ENCODE measurements at places on chromosomes 3 and 15.

- no peak for DNase-seq
Measured at GRCh38 chr15:67735896-67736295, 89.4 kb upstream of the SKOR1 start.

GRCh38 chr15:31268911-31269784 lies 57.5 kb upstream of the KLF13 start:
- no peak for DNase-seq

DNA sequence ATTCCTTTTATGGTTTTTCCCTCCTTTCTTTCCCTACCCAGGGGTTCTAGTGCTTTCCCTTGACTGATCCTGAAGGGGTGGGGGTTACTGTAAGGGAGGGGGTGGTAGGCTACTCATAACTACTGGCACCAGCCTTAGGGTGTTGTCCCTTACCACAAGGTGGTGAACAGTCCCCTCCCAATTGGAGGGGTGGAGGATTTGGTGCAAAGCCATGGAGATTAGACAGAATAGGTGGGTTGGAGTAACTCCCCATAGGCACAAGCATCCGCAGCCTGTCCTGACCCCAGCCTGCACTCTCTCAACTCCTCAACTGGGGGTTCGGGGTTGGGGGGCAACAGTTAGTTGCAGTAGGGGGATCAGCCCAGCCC lies 2.6 kb upstream of the HYAL2 start:
- DNase-seq: peak; percentile 37

GRCh38 chr3:9915254-9916141 lies 1.4 kb upstream of the IL17RC start:
- DNase-seq: peak; percentile 85

GRCh38 chr15:66733976-66734375 lies 31.9 kb downstream of the SMAD6 start:
- DNase-seq: peak; percentile 78

GRCh38 chr15:69082554-69082953 lies 68.1 kb downstream of the NOX5 start:
- DNase-seq: no peak

DNA sequence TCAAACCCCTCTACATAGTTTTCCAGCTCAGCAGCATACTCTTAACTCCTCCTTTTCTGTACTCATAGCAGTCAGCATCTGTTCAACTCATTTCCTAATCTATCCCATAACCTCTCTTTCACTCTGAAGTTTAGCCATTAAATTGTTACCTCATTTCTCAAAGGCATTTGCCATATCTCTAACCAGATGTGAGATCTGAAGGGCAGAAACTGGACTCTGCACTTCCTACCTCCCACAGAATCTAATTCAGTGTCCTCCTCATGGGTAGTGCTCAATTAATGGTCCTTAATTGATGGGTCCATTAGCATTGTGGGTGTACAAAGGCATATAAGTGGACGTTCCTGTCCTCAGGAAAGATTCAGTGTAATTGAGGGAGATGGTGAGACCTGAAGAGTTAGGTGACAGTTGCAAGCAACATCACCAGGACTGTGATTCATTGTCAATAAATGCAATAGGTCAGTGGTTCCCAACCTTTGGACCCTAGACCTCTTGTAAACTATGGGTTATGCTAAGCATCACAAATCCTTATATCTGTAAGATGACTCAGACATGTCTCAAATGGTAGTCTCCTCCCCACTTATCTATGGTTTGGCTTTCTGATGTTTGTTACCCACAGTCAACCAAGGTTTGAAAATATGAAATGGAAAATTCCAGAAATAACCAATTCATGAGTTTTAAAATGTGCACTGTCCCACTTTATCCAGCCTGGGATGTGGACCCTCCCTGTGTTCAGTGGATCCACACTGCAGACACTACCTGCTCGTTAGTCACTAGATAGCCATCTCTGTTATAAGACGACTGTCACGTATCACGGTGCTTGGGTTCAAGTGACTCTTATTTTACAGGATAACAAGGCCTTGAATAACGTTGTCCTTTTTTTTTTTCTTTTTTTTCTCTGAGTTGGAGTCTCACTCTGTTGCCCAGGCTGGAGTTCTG lies 25.0 kb upstream of the UACA start:
- no peak for DNase-seq

- no peak for DNase-seq
Measured at GRCh38 chr3:43870844-43871626, 180.3 kb downstream of the ABHD5 start.

DNA sequence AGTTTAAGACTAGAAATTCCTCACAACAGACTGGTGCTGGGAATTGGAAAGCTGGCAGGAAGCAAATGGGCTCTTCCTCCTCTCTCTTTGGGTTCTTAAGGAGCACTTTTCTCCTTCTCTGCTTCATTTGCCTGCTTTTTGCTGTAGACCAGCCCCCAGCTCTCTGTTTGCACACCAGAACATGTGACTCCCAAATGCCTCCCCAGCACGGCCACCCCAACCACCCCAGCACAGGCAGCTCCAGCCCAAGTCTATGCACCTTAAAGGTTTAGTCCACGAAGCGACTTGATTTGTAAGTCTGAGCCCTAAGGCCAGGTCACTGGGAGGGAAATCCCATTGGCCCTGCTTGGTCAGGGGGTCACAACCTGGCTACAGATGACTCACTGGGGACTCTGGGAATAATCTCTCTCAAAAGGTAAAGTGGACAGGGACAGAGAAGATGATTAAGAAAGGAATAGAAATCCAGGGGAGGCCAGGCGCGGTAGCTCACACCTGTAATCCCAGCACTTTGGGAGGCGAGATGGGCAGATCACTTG lies 377.8 kb upstream of the PROK2 start:
- no peak for DNase-seq

DNA sequence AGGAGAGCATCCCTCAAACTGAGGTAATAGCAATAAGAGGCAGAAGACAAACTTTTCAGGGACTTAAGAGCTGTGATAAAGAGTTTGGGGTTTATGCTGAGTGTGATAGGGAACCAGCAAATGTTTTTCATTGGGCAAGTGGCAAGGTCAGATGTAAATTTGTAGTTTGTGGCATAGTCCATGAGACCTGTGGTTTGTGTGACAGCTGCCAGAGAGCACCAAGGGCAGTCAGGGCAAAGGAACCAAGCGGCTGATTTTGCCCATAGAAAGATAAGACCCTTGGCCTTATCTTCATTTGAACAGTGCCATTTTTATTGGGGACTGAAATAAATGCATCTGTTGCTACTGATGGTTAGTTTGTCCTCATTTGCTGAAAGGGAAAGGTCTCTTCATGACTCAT lies 220.3 kb downstream of the LRRN1 start:
- DNase-seq: no peak

- no peak for DNase-seq
Measured at GRCh38 chr3:197244751-197245150, 53.7 kb downstream of the DLG1 start.

- DNase-seq: no peak
Measured at GRCh38 chr3:98521897-98522543, 682 bp downstream of the CLDND1 start.

DNA sequence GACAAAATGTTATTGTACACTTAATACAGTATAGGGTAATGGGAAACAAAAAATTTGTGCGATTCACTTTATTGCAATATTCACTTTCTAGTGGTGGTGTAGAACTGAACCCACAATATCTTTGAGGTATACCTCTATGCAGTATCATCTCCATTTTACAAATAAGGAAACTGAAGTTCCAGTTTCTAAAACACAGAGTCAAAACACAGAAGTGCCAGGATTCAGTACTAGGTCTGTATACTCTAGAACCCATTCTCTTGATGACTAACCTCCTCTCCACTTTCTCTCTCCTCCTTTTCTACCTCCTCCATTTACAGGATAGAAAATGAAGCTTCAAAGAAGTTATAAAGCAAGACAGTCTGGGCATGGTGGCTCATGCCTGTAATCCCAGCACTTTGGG lies 62.2 kb downstream of the MB21D2 start:
- no peak for DNase-seq

- DNase-seq: no peak
Measured at GRCh38 chr3:73669260-73669659, 44.5 kb upstream of the PDZRN3 start.

DNA sequence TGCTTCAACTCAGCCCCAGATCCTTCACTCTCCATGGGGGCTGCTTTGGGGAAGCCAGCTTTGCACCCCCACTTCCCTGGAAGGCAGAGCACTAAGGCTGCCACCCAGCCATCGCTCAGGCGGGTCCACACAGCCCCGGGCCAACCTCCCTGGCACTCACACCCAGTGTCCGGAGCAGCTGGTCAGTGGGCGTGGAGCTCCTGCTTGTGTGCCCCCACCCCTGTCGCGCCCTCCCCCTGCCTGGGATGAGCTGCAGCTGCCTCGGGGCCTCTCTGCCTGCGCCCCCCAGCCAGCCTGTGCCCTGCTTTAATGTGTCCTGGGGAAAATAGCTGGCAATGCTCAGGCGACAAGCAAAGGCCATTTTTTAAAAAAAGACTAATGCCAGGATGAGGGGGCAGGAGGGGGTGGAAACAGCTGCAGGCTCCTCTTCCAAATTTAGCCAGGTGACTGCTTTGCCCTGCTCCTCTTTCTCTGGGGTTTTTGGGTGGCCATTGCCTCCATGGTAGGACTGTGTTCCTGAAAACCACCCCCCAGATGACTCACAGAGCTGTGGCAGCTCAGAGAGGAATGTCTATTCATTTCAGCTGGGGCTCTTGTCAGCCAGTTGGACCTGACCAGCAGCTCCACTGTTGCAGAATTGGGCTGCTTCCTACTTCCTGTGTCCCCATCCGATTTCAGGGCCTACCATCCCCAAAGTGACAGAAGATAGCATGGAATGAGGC lies 65.0 kb downstream of the CEMIP start:
- DNase-seq: no peak

GRCh38 chr15:52924630-52925029 lies 134.5 kb upstream of the ONECUT1 start:
- DNase-seq: no peak

GRCh38 chr3:115651087-115651486 lies 27.8 kb downstream of the GAP43 start:
- no peak for DNase-seq

DNA sequence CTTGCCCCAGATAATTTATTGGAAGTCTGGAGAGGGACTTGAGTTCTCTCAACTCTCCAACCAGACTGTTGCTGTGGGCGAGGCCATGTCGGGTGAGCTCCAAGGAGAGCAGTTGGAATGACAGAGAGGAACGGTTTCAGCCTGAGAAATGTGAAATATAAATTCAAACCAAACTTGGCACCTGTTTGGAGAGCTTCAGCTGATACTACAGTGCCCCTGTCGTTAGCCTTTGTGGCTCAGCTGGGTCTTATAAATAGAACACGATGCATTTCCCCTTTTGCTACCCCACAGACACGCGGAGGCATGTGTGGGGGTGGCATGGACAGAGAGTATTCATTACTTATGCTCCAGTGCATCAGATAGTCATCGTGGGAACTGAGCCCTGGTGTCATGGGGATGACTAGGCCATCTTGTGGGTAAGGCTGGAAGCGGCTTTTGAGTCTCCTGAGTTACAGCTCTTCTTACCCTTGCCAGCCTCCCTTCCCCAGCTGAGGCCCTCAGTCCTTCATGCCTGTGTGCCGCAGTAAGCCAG lies 15.6 kb downstream of the SMAD3 start:
- DNase-seq: peak; percentile 79

DNA sequence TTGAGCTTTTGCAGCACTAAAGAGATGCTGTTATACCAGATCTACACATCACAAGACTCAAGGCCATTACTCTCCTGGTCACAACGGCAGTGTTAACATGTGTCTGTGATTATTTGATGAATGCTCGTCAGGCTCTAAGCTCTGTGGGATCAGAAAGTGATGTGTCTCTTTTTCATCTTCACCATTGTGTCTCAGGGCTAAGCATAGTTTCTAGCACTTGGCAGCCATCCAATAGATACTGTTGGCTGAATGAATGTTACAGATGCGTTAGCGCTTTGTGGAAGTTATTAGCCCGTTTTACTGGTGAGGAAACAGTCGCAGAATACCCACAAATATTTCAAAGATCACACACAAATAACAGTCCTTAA lies 1.2 kb upstream of the FAM81A start:
- no peak for DNase-seq

DNA sequence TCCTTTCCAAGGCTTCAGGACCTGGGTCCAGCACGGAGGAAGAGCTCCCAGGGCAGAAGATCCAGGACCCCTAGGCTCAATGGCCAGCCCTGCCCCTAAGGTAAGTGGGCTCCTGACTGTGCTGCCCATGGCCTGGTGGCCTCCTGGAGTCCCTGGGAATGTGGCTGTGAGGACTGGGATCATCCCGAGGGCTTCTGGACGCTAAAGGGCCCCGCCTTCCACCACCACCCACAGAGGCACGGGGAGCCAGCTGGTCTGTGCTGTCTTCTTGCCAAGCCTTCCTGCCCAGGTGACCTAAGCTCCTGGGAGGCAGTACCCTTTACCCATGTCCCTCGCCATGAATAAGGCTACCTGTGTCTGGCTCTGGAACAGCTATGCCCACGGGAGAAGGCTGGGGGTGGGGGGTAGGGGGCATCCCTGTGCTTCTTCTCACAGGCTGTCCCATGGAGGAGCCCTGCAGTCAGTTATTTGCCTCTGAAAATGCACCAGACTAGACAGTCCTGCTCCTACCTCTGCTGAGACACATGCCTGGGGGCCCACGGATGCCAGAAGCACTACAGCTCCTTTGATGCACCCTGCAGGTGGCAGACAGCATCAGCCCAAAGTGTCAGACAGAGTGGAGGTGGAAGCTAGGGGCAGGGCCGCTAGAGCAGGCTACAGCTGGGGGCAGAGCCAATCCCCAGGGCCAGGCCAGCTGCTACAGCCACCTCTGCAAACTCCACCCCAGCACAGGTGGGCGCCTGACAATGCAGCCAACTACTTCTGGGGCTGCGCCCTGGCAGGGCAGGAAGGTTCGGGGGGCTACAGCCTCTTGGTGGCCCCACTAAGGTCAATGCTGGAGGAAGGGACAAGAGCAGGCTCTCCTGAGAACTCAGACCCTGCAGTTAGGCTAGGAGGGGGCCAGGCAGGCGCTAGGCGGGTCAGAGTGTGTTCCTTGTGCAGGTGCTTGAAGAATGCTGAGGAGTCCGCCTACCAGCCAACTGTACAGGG lies 90.9 kb downstream of the SEC22A start:
- DNase-seq: no peak

DNA sequence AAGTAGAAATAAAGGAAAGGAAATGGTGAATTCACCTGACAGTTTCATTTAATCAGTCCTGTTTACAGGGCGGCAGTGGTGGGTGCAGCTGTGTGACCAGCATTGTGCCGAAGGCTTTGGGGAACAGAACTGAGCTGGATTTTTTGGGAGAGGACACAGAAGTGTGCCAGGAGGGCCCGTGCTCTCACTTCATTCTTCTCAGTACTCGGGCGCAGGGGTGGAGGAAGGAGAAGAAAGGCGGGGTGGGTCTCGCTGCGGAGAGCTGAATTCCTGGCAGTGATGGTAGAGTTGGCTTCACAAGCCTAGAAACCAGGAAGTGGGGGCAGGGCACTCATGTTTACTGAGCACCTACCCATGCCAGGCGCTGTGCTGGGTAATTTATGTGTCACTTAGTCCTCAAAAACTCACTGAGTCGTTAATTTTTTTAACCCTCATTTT lies 64.6 kb downstream of the CRTC3 start:
- peak; percentile 96 for DNase-seq

- no peak for DNase-seq
Measured at GRCh38 chr15:69713726-69714559, 261.3 kb downstream of the RPLP1 start.

DNA sequence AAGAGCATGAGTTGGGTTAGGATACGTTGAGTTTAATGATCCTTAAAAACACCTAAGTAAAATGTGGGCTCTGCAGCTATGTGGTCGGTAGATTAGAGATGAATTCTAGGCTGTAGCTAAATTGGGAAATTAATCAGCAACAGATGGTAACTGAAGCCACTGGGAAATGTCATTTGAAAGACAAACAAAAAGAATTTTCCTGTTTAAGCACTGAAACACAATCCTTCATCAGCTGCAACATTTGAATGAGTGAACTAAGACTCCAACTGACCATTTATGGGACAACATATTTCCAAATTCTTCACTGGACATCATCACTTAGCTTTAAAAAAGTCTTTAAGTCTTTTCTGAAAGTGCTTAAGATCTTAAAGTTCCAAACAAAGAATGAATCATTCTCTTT lies 226.9 kb downstream of the ZNF385D start:
- DNase-seq: no peak
